Muscle of leg (tissue), 16 donors: ENCODE measurements at places on chromosomes 4 and X. TPM values are rescaled to one million over a fixed set of nuclear protein-coding genes. Genes with fewer than 3 reads are reported as not detected.

DNA sequence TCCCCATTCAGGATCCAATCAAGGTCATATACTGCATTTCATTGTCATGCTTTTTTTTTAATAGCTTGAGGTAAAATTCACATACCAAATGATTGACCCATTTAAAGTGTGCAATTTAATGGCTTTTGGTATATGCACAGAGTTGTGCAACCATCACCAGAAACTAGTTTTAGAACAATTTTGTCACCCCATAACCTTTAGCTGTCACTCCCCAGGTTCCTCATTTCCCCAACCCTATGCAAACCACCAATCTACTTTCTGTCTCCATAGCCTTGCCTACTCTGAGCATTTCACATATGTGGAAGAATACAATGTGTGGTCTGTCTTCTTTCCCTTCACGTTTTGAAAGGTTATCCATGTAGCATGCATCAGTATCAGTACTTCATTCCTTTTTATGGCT, 1.4 kb upstream of the SMAD1 start:
- DNase-seq, result no peak

DNA sequence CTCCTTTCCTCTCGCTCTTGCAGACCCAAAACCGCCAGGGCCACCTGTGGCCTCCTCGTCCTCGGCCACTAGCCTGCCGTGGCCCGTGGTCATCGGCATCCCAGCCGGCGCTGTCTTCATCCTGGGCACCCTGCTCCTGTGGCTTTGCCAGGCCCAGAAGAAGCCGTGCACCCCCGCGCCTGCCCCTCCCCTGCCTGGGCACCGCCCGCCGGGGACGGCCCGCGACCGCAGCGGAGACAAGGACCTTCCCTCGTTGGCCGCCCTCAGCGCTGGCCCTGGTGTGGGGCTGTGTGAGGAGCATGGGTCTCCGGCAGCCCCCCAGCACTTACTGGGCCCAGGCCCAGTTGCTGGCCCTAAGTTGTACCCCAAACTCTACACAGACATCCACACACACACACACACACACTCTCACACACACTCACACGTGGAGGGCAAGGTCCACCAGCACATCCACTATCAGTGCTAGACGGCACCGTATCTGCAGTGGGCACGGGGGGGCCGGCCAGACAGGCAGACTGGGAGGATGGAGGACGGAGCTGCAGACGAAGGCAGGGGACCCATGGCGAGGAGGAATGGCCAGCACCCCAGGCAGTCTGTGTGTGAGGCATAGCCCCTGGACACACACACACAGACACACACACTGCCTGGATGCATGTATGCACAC, 13.6 kb downstream of the FGFRL1 start:
- no peak for DNase-seq

GRCh38 chrX:115713460-115713859, 152.5 kb downstream of the PLS3 start:
- DNase-seq, result no peak

DNA sequence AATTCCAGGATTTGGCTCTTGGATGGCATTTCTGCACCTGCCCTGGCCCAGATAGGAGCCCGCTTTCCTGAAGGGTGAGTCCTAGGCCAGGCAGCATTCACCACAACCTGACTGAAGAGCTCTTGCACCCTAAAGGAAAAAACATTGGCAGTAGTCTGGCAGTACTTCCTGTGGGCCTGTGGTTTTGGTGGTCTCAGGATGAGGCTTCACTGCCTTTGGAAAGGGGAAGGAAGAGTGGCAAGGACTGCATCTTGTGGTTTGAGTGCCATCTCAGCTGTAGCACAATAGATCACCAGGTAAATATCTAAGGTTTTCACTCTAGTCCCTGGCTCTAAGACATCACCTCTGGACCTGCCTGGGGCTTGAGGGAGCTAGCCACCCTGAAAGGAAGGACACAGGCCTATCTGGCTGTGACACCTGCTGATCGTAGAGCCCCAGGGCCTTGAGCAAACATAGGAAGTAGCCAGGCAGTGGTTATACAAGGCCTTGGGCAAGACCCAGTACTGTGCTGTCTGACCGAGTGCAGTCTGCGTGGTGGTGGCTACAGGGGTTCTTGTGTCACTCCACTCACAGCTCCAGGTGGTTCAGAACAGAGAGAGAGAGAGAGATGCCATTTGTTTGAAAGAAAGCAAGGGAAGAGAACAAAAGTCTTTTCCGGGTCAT, 28.5 kb upstream of the PRRG1 start:
- no peak for DNase-seq

DNA sequence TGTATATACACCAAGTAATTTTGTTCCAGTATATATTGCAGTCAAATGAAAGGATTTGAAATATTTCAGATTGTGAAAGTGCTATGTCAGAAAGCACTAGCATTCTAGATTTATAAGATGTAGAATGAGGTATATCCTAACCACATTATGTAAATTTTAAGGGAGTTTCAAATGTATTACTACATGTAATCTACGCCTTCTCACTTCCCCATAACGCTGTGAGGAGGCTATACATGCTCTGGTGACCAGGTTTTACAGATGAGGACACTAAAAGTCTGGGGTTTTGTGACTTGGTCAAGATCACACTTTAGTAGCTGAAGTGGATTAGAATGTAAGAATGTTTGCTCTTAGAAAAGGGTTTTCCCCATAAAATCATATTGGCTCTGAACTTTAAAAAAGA, 8.1 kb downstream of the ENPEP start:
- no peak for DNase-seq

GRCh38 chrX:111288841-111289240, 18.6 kb upstream of the CAPN6 start:
- no peak for DNase-seq

DNA sequence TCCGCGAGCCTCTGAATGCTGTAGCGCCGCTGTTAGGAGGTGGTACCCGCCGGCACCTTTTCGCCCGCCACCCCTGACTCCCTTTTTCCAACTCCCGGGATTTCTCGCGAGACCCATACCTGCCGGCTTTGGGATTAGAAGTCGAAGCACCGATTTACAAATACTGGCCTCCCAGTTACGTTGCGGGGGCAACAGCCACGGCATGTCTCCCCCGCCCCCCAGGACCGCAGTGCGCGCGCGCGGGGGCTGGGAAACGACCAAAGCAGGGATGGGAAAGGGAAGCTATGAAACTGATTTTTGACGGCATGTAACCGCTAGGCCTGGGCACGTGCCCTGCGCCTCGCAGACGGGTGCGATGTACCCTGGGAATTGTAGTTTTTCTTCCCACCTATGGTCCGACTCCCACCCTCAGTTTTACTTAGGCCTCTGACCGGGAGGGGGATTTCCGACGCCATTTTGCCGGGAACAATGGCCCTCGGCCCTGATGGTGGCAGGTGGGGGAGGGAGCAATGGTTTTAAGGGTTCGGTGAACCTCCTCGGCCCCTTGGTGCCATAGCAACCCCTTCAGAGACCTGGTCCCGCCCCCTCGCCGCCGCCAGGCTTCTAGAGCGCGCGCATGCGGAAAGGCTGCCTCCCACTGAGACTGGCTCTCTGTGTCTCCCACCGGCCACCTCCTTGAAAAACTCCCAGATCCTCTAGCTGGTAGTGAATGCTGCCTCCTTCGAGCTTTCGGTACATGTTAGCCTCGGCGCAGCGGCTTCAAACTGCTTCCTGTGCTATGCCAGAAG, 772 bp upstream of the WNK3 start:
- peak; percentile 86 for DNase-seq

DNA sequence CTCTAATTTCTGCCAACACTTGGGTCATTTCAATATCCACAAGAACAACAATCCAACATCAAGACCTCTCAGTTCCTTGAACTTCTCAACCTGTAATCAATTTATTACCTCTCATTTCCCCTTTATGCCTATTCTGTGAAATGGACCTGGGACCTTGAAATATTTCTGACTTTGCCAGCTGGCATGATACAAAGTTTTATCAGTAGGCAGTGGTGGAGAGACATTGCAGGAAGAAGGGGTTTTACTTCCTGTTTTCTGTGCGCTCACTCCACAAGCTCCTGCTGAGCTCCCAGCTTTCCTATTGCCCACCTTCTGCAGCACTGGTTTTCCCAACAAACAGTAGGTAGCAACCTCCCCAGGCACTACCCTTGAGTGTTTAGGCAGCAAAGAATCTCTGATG, 3.5 kb upstream of the ARHGEF6 start:
- peak; percentile 6 for DNase-seq

DNA sequence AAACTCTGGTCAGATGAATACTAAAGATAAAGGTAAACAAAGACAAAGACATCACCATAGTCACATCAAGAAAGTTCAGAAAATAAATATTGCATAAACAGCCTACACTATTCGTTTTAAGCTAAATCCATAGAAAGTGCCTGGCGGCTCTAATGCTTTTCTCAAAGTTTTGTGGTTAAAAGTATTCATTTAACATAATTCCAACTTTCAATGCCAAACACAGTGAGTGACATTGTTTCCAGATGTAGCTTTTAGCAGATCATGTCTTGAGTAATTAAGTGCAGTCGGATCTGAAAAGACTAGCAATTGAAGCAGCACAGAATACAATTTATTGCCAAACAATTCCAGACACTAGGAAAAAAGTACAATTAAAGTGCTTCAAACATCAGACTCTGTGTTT, 287.1 kb upstream of the ADGRL3 start:
- DNase-seq, result peak; percentile 77

DNA sequence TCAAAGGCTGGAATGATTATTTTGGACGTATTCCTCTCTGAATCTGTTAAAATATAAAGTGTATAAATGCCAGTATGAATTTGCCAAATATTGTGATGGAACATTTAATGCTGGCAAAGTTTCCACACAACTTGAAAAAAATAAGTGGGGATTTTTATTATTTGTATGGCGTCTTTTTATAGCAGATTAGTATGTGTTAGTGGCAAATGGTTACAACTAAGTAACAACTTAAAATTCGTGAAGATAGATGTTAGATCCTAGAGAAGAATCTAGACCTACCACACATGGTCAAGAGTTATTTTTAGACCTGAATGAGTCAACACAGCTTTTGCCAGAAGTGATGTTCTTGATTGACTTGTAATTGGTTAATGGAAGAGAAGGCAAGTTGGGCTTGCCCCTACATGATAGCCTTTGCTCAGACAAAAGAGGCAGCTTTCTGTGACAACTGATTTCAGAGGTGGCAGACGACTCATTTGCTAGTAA, 4.8 kb downstream of the CPE start:
- no peak for DNase-seq

DNA sequence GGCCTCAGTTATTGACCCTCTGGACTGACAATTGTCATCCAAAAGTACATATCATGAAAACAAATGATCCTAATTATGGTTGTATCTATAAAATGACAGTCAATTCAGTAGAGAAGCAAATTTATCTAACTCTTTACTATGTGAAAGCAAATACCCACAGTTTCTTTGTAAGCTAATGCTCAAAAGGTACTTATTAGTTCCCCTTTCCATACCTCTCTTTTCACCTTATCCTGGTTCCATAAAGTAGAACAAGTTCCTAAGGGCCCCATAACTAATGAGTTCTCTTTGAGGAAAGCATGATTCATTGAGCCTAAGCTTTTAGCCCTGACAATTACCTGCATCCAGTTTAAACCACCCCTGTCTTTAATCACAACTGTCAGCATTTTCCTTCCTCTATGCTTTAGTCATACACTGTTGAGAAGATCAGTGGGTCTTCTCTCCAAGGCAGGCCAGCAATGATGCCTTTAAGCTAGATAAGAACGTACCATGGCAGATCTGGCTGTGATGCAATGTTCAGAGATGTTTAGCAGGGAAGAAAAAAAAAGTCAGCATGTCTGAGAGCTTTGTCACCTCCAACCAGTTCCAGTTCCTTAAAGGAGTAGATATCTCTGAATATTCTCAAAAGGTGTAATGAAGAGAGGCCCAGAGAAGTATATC, 179.7 kb upstream of the RASGEF1B start:
- DNase-seq, result no peak

GRCh38 chr4:117093571-117093970, 8.2 kb upstream of the TRAM1L1 start:
- DNase-seq, result no peak

DNA sequence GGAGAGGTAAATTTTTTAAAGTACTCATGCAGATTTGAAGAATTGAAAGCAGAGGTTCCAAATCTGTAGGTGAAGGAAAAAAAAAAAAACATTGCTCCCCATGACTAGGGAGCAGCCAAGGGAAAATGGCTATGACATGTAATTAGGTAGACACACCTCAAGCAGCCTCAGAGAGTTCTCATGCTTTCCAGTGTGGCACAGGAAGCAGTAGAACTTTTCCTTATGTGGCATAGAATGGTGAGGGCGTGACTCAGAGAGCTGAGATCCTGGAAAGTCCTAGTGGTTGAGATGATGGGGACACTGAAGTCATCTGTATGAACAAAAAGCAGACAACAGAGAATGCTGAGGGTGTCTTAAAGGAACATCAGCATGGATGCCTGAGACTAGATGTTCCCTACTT, 148.6 kb upstream of the NWD2 start:
- DNase-seq, result no peak

GRCh38 chr4:159071178-159071968, 31.5 kb upstream of the RAPGEF2 start:
- no peak for DNase-seq

- DNase-seq, result no peak
Observed at GRCh38 chr4:69876071-69876470, 16.1 kb upstream of the SULT1E1 start.

DNA sequence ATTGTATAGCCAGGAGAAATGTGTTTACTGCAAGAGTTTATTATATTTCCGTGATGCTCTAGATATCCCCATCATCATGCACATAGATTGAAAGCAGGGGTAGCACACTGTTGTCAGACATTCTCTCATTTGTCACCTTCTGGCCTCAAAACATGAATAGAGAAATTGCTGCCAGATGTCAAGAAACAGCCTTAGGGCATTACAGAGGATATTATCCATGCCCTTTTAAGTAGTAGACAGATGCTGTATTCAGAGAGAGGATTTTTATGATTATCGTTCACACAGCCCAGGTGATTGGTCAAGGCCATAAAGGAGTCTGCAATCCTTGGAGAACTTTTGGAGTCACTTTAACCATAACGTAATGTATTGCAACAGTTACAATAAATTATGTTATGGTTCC, 1961.5 kb upstream of the TENM3 start:
- DNase-seq, result no peak

DNA sequence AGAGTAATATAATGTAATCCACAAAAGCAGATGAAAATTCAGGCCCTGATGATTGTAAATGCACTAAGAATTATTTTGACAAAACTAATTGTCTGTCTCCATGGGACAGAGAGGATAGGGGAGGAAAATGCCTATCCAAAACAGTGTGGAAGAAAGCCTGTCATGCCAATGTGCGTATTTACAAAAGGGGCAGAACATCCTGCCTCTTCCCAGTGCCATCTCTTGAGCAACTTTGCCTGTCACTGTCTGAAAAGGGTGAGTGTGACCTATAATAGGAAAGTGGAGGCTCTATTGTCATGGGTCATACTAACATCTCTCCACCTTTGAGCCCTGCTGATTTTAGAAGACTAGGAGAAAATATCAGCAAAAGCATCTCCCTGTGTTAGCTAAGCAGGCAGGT, 264.1 kb downstream of the UNC5C start:
- DNase-seq, result no peak

C4orf36 gene
- polyA plus RNA-seq, result 0.22 TPM

TREX2 gene
- polyA plus RNA-seq, result 0.56 TPM

BEND4 gene
- polyA plus RNA-seq, result 0.08 TPM

RBM46 gene
- not detected for polyA plus RNA-seq

MAOA gene
- polyA plus RNA-seq, result 1.7 TPM

HS3ST1 gene
- 0.08 TPM for polyA plus RNA-seq

RBMXL3 gene
- polyA plus RNA-seq, result not detected

ATP2B3 gene
- polyA plus RNA-seq, result 0.43 TPM
